ENCODE measurements at places on chromosomes 1 and 21. TPM values are rescaled to one million over a fixed set of nuclear protein-coding genes. Genes with fewer than 3 reads are reported as not detected.

The EXO1 gene
- 24.7 TPM for total RNA-seq

The CA6 gene
- not detected for total RNA-seq

The CD5L gene
- total RNA-seq: not detected

The WNT3A gene
- 0.08 TPM for total RNA-seq

The KDF1 gene
- not detected for total RNA-seq

The DNASE2B gene
- not detected for total RNA-seq

Data from A549 treated with ZK216348 at 1 μM for 4 hours (cell line).